T-helper 22 cell (primary cell): ENCODE measurements at places on chromosomes 5 and 9.

DNA sequence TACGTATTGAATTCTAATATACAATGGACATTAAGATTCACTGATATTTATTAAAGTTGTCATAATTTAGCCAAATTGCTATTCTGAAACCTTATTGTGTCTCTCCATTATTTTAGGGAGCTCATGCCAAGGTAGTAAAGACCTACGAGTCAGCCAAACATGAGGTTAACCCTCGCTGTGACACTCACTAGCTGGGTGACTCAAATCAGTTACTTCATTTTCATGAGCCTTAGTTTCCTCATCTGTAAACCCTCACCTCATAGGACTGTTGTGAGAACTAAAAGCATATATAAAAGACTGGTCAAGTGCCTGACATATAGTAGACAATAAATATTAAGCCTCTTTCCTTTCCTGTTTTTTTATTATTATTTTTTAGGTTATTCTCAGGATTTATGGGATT, 44.0 kb upstream of the PCA3 start:
- no peak for DNase-seq

DNA sequence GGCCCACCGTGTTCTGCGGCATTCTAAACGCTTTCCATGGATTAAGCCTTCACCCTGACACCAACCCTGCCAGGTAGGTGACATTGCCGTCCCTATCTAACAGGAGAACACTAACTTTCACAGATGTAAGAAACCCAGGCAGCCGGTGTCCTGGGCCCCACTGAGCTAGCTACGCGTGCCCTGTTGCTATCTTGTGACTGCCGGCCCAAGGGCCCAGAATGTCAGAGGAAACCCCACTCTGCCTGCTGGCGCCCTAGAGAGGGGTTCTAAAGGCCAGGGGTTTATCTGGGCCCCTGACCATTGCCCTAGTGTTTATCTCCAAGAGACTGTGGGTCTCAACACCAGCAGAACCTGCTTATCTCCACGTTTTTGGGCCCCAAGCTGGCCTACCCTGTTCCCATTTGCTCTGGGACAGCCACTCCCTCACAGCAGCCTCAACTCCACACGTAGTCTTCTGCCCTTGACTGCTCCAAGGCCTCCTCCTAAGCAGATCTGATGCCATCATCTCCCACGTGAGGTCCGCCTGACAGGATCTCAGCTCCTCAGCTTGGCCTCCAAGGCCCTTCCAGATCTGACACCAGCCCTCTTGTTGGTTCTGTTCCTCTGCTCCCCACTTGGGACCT, 18.1 kb upstream of the ZBTB34 start:
- no peak for DNase-seq

- DNase-seq: no peak
Observed at GRCh38 chr5:150347451-150347850, 10.0 kb upstream of the TCOF1 start.

- no peak for DNase-seq
Observed at GRCh38 chr5:138369706-138370105, 17.2 kb downstream of the KDM3B start.

- no peak for DNase-seq
Observed at GRCh38 chr5:15365070-15365469, 134.9 kb upstream of the FBXL7 start.

- DNase-seq: no peak
Observed at GRCh38 chr5:177430972-177431316, 4.5 kb downstream of the GRK6 start.

DNA sequence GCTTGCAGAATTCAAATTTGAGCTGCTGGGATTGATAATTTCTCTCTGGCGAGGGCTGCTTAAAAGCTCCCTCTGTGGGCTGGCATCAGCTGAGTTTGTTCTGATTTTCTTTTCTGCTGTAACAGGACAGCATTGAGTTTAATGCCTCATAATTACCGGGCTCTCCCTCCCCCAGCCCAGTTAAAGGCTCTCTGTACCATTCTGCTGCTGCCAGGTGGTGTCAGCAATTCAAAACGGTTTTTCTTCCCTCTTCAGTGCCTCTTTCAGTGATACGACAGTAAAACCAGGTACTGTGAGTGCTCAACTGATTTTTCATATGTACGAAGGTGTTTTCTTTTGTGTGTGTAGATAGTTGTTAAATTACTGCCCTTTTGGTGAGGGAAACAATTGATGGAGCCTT, 509.3 kb upstream of the CTNND2 start:
- no peak for DNase-seq

- no peak for DNase-seq
Observed at GRCh38 chr5:25570067-25570583, 925.3 kb upstream of the CDH10 start.

DNA sequence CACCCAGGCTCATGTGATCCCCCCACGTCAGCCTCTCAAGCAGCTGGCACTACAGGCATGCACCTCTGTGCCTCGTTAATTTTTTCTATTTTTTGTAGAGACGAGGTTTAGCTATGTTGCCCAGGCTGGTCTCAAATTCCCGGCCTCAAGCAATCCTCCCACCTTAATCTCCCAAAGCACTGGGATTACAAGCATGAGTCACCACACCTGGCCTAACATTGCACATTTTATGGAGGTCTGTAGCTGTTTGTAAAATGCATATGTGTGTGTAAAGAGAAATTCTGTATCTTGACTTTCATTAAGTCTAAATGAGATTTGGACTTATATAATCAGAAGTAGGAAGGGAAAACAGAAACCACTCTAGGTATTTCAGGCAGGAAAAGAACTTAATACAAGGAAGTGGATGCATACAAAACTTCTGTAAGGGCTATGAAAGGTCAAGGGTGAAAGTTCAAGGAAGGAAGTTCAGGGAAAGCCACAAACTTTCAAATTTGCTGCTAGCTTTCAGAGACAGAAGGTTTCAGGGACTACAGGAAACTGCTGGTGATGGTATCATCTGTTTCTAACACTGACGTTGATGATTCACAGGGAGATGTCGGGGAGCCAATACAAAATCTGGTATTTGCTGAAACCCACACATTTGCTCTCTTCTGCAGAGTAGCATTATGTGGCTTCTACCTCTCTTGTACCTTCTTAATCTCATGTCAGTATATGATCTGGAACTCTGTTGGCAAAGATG, 209.4 kb downstream of the PIK3R1 start:
- no peak for DNase-seq

DNA sequence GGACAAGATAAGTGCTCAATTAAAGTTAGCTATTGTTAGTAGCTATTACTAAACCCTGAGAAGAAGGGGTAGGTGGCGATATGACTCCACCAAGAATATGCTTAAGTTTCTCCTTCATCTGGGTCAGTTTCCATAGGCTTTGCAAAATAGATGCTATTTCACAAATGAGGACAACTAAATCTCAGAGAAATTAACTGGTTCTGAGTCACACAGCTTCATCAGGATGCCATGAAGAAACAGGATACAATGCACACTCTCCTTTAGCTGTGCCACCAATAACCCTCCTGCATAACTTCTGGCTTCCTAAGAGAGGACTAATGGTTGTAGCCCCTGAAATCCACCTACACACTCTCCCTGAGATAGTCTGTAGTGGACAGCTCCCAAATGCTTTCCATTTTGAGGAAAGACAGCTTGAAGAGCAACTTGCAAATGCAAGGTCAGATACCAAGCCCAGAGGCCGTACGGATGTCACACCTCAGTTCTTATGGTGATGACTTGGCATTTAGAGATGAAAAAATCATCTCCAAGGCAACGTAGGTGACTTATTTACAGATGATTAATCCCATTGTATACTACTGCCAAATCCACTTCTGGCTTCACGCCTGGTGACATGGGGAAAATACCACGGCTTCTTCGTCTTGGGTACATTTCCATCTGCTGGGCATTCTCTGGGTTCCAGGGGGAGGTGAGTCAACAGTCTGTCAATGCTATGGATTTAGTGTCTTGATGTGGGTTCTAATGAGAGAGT, 251.4 kb upstream of the IL12B start:
- DNase-seq: no peak

GRCh38 chr5:89342106-89342876, 459.3 kb upstream of the MEF2C start:
- no peak for DNase-seq

GRCh38 chr9:69370430-69370829, 45.4 kb downstream of the ENTREP1 start:
- no peak for DNase-seq

GRCh38 chr5:57834829-57835608, 352.4 kb upstream of the ACTBL2 start:
- no peak for DNase-seq

DNA sequence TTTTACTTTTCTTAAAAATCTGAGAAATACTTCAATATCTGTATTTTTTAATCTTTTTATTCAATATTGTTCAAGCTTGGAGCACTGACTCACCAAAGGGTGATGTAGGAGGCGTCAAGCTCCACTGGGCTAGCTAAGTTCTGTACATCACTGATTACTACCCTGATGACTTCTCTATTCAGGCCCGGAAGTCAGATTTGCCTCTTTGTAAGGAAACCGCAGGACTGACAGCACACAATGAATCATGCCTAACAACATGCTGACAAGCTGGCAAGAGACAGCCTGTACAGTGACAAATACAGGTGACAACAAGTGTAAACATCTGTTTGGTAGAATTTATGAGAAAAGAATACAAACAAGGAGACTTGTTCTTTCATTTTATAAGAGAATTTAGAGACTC, 627.9 kb upstream of the RORB start:
- DNase-seq: no peak

- DNase-seq: no peak
Observed at GRCh38 chr5:96066386-96066719, 104.7 kb upstream of the ELL2 start.

GRCh38 chr5:133359861-133360260, 252.5 kb downstream of the FSTL4 start:
- DNase-seq: no peak

DNA sequence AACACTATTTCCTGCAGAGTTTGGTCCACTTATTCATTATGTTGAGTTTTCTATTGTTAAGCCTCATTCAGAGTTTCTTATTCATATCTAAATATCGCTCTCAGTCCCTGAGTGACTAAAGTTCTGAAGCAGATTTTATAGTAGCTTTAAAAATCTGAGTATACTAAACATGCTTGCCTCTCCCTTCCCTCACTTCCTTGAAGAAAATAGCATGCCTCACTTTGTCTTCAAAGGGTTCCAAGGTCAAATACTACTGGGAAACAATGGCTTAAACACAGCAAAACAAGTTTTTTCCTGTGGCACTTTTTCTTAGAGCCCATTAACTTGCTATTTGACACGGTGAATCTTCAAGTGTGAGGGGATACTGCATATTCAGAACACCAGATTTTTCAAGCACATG, 41.1 kb upstream of the DAB2 start:
- DNase-seq: no peak

DNA sequence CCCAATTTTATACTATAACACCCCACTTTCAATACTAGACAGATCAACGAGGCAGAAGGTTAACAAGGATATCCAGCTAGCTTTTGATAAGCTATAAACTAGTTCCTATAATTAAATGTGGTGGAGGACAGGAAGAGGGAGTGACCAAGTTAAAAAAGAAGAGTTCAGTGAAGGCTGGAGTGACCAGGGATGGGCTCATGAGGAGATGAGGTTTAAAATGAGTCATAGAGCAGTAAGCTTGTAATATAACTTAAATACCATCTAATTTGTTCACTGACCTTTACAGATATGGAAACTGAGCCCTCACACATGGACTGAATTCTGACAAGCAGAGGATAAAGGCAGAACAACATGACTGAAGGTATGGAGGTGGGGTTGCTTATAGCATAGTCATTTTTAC, 284.5 kb downstream of the SPATA31D1 start:
- DNase-seq: no peak

- no peak for DNase-seq
Observed at GRCh38 chr5:16791904-16792597, 144.0 kb downstream of the MYO10 start.

DNA sequence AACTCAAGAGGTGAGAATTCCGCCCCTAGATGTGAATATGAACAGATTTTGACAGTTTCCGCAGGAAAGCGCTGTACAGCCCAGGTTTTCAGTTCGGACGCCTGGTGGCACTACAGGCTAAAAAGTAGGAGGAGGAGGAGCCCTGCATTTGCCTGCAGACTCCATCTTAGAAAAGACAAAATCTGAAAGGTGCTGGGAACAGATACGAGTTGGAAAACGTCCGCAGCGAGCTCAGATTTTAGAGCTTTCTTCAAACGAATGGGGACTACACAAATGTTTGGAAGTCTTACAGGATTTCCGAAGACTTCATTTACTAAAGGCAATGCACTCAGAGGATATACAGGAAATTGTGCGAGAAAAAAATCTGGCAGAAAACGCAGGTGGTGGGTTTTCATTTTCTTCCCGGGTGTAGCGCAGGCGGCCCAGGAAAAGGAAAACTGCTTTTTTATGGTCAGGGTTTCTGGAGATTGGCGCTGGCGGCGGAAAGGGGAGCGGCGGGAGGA, 9.9 kb upstream of the PCDHB2 start:
- peak; percentile 5 for DNase-seq

- no peak for DNase-seq
Observed at GRCh38 chr9:134234687-134235359, 70.5 kb upstream of the RNU6ATAC start.

GRCh38 chr5:62030326-62030725, 275.7 kb upstream of the KIF2A start:
- DNase-seq: no peak

DNA sequence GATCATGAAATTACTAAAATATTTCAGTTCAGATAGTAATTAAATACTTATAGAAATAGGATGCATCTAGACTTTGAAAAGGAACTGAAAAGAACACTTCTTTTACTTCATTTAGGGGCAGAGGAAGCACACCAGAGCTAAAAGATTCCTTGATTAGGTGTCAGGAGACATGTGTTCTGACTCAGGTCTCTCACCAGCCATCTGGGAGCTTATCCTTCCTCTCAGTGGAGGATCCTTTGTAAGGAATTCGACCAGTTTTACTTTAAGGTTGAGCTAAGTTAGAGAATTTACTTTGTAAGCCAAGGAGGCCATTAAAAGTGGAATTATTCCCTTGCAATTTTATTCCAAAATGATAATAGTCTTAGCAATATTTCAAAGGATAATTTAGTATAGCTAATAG, 16.7 kb downstream of the VCAN start:
- no peak for DNase-seq

GRCh38 chr9:27977931-27978330, 404.6 kb upstream of the C9orf72 start:
- no peak for DNase-seq

DNA sequence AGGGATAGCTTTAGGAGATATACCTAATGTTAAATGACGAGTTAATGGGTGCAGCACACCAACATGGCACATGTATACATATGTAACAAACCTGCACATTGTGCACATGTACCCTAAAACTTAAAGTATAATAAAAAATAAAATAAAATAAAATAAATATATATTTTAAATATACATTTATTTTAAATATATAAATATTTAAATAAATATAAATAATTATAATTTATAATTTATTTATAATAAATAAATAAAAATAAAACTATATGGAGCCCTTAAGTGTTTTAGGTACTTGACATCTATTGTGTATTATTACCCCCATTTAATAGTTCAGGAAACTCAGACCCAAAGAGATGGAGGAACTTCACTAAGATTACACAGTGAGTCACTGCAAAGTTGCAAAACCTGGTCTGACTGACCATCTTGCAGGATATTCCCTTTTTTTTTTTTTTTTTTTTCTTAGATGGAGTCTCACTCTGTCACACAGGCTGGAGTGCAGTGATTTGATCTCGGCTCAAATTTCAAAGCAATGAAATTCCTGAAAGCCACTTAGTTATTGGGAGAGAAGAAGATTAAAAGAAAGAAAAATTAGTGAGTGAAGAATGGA, 5.8 kb upstream of the C5orf52 start:
- DNase-seq: no peak
